Temporal lobe (tissue), 4 donors: ENCODE measurements at places on chromosomes 13 and 19. TPM values are rescaled to one million over a fixed set of nuclear protein-coding genes. Genes with fewer than 3 reads are reported as not detected.

ZNF440 gene
- 14.3 TPM for total RNA-seq

URI1 gene
- total RNA-seq = 73.5 TPM

LRRC63 gene
- total RNA-seq = 1.7 TPM

CACNA1A gene
- 46.7 TPM for total RNA-seq

CLDN10 gene
- total RNA-seq = 3.7 TPM

GFY gene
- 0.25 TPM for total RNA-seq

KLK10 gene
- total RNA-seq = not detected

MEDAG gene
- total RNA-seq = 0.49 TPM

ZNF584 gene
- total RNA-seq = 14.3 TPM

HRC gene
- total RNA-seq = 0.25 TPM

ZNF556 gene
- total RNA-seq = 0.25 TPM

PROZ gene
- not detected for total RNA-seq

C19orf85 gene
- total RNA-seq = not detected

MAP4K1 gene
- total RNA-seq = 0.49 TPM

IGFLR1 gene
- total RNA-seq = 0.49 TPM

MYH14 gene
- 0.98 TPM for total RNA-seq

CYP2A6 gene
- not detected for total RNA-seq

EDNRB gene
- total RNA-seq = 18.4 TPM

PRR12 gene
- total RNA-seq = 7.9 TPM

IL27RA gene
- 5.9 TPM for total RNA-seq

SERPINE3 gene
- under 0.01 TPM for total RNA-seq

WDR88 gene
- total RNA-seq = not detected

ZNF429 gene
- 22.1 TPM for total RNA-seq

PSG1 gene
- total RNA-seq = not detected

CGB8 gene
- not detected for total RNA-seq

ZNF772 gene
- 44.0 TPM for total RNA-seq

FBXL12 gene
- 3.7 TPM for total RNA-seq

FGF21 gene
- total RNA-seq = not detected

CGB5 gene
- not detected for total RNA-seq

APOC4 gene
- total RNA-seq = not detected
